ENCODE measurements at places on chromosomes 6 and 20.

- DNase-seq: no peak
Observed at GRCh38 chr6:158020811-158021210, 39.1 kb downstream of the SYNJ2 start.

GRCh38 chr6:128487055-128487454 is 33.3 kb downstream of the PTPRK start:
- DNase-seq: no peak

DNA sequence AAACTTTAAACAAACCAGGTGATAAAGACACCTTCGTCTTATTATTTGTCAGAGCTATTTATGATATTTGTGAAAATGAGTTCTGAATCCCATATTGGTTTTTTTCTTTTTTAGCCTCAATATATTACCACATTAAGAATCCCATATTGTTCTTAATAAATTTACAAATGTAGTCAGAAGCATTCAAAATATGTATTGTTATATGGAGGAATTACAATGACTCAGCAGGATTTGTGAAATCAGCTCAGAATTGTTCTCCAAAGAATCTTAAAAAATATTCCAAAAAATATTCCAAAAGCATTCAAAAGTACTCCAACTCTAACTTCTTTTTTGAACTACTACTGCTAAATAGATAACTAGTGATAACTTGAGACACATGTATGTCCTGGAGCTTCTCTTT is 6.5 kb upstream of the ZNF343 start:
- DNase-seq: no peak

- DNase-seq: no peak
Observed at GRCh38 chr6:16470502-16471221, 232.3 kb downstream of the GMPR start.

DNA sequence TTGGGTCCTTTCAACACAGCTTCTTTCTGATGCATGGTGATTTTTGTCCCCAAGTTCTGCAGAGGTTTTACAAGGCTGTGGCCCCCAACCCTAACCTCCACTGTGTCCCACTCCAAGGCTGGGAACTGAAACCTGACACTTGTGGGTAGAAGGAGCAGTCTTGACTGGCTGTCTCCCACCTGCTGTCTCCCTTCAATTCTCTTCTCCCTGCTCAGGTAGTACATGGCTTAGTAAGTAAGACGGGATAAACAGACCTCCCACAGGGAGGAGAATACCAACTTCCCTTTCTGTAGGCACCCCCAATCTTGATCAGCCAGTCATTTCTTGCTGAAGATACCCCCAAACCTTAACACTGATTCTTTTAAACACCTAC is 25.0 kb downstream of the TGM6 start:
- no peak for DNase-seq
